ENCODE measurements at places on chromosomes 4 and X.

DNA sequence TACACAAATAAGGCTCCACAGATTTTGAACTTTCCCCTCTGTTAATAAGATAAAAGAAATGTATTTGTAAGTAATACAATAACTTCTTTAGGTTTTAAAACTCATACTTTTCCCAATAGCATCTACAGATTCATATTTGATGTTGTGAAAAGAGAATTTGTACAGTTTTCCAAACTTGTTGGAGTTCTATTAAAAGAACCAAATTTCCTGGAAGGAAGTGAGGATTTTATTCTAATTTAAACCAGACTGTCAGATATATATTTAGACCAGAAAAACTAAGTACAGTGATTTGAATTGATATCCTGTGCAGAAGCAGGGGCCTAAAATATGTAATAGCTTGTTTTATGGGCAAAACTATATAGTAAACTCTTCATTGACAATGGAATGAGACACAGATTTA, 53.7 kb downstream of the NAA11 start:
- no peak for DNase-seq

DNA sequence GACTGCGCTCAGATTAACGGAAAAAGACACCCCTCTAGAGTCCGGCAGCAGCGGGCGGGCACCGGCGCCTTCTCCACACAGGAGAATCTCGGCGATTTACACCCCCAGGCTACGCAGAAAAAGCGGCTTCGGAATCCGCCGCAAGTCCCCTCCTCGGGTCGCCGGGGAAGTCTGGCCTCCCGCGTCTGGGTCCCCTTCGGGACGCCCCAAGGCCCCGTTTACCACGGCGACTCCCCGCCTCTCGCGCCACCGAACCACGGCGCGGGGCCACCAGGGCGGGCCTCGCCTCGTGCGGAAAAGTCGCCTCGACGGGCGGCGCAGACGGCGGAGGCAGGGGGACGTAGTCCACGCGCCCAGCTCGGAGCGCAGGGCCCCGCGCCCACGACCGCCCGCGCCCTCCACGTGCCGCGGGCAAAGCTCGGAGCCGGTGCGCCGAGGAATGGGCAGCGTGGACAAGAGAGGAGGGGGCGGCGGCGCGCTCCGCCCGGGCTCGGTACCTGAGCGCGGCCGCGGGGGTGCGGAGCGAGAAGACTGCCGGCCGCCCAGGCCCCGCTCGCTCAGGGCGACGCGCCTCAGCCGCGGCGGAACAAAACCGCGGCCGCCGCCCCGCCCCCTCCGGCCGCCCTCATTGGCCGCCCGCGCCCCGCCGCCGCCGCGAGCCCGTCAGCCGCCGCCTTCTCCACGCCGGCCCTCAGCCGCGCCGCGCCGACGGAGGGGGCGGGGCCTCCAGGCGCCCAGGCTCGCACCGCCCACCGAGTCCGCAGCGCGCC, at the start of gene FAM53A:
Gene FAM53A, minus strand, starts transcription at position 578 of the 770 bp plus-strand sequence. CDS start 15,572 bp downstream, outside the sequence.
- DNase-seq: peak; percentile 62

DNA sequence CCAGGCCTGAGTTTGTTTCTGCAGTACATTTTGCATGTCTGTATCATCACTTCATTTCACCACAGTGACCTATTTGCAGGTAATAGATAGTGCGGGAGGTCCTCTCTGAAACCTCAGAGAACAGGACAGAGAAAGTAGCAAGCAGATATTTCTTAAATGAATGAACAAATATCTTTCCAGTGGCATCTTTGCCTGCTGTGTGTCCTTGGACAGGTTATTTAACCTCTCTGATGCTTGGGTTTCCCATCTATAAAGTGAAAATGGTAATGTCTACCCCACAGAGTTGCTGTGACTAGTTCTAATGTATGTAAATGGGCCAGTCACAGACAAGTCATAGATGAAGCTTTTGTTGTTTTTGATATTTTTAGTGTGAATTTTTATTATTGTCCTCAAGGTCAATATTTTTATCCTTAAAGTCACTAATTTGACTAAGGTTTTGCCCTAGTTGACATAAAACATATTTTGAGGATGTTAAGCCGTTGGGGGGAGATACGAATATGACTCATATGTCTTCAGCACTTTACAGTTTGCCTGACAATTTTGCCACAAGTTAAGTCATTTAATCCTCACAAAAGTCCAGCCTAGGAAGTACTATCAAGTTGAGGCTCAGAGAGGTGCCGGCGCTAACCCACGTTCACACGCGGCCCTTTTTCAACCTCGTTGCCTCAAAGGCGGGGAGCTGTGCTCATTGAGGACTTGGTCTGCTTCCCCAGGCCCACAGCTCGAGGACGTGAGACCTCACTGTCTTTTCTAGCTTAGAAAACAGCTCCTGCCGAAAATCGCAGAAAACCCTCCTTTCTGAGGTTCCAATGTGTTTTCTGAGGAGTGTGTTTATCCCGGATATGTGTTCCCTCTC, 126.7 kb upstream of the STX18 start:
- no peak for DNase-seq

DNA sequence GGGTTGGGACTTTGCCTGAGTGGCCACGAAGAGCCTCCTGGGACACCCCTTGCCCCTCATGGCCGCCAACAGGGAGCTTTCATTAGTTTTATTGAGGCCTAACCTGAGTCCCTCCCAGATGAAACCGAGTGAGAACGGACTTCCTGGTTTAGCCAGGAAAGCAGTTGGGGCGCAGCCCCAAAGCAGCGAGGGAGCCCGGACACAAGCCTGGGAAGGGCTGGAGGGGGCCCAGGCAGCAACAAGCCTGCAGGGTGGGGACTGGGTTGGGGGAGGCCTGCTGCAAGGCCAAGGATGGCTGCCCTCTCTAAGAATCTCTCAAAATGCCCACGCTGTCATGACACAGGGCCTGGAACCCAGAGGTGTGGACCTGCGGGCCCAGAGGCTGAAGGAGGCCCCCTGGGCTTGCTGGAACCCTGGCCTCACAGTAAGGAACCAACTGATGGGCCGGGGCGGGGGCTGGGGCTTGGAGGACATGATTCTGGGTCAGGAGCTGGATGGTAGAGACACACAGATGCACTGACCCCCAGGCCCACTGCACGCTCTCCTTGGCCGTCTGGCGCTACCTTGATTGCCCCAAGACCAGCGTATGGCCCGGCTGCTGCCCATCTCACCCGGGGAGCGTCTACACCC, 5.8 kb downstream of the HMX1 start:
- DNase-seq: no peak

DNA sequence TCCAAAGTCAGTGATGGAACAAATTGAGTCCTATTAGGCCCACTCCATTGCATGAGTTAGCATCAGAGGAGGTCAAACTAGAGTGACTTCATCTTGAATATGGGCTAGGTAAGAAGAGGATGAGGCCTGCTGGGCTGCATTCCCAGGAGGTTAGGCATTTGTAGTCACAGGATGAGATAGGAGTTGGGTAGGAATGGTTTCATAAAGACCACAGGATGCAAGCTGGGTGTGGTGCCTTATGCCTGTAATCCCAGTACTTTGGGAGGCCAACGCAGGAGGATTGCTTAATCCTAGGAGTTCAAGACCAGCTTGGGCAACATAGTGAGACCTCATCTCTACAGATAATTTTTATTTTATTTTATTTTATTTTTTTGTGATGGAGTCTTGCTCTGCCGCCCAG, 26.8 kb downstream of the PDGFRA start:
- DNase-seq: no peak

DNA sequence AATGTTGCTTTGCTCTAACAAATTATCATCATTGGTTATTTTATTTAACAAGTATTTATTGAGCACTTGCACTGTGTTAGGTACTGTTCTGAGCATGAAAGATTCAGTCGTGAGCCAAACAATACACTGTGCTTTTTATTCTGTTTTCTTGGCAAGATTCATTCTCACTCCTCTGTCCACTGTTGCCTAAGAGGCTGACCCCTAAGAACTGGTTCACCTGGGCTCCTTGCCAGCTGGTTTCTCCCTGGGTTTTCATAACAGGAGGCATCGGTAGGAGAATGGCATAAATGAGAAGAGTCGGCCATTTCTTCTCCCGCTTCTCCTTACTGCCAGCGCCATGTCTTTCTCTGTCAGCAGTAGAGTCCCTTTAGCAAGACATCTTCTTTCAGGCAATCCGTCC, 243.7 kb upstream of the DIAPH2 start:
- no peak for DNase-seq

DNA sequence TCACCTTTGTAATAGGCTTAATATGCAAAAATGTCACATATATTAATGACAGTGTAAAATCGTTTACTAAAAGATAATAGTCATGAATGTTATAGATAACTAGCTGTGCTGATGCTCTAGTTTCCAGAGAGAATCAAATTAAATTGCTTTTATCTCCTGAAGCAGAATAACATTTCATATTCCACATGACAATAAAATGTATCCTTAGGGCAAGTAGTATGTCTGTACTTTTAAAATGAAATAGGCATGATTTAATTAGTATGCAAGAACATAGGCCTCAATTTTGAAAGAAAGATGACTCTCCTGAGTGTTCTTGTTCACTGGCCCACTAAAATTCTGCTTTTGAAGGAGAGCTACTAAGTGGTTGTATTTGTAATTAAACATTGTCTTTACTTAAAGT, 1027.0 kb downstream of the ARAP2 start:
- DNase-seq: no peak

DNA sequence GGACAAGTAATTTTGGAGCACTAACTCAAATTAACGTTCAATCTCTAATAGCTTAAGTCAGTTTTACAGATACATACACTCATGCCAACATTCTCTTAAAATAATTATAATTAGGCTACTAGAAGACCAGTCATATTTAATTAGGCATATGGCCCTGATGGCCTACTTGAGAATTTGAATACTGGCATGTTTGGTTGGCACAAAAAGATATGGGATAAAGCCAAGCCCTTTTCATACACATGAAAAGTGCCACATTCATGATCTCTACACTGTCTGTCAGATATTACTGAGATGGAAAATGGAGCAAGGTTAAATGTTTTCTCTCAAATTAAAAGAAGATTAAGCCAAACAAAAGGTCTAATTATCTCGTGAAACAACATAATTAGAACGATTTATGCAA, 1091.0 kb downstream of the C4orf33 start:
- no peak for DNase-seq

- DNase-seq: no peak
Measured at GRCh38 chr4:128463006-128463405, 175.4 kb upstream of the PGRMC2 start.

- DNase-seq: no peak
Measured at GRCh38 chrX:22037911-22038537, 5.9 kb downstream of the PHEX start.

GRCh38 chr4:119982756-119983155, 83.9 kb downstream of the MAD2L1 start:
- DNase-seq: no peak

DNA sequence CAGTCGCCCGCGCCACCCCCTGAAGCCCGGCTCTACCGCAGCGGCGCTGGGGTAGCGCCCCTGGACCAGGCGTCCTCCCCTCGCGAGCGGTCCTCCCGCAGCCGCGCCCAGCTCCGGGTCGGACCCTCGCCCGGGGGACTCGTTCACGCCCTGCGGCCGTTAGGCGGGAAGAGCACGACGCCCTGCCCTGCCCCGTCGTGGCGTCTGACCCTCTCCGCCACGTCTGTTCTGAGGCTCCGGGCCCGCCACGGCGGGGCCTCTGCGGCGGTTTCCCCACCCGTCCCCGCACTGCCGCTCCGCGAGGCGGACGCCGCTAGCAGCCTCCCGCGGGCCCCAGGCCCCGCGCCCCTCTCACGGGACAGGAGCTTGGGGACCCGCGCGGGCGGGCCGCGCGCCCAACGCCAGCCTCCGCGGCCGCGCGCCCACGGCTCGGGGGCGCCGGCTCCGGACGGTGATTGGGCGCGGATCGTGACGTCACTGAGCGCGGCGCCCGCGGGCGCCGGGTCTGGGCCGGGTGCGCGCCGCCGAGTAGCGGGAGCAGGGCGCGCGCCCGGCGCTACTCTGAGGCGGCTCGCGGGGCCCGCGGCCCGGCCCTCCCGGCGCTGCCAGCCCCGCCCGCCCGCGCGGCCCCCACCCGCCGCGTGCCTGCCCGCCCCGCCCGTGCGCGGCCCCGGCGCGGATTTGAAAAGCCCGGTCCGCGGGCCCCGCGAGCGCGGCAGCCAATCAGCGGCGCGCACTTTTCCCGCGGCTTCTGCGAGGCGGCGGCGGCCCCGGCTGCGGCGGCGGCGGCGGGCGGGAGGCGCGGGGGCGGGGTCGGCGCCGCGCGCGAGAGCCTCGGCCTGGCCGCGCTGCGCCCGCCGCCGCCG, at the start of gene NSD2:
Gene NSD2, plus strand, starts transcription at position 816 of the 866 bp plus-strand sequence. CDS start 29,262 bp downstream, outside the sequence.
- peak; percentile 93 for DNase-seq

DNA sequence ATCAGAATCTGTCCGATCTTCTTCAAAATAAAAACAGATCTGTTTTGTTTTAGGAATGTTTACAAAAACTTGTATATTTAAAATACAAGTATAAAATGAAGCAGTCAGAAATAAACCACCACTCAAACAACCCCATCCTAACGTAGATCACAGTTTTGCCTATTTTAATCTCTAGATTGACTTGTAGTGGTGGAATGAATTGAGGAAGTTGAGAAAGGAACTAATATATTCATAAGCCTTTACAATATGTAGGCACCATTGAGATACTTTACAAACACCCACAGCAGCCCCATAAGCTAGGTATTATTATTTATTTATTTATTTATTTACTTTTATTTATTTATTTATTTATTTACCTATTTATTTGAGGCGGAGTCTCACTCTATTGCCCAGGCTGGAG, 52.3 kb upstream of the KLF3 start:
- DNase-seq: no peak

GRCh38 chrX:114973013-114973412, 44.4 kb downstream of the IL13RA2 start:
- no peak for DNase-seq

DNA sequence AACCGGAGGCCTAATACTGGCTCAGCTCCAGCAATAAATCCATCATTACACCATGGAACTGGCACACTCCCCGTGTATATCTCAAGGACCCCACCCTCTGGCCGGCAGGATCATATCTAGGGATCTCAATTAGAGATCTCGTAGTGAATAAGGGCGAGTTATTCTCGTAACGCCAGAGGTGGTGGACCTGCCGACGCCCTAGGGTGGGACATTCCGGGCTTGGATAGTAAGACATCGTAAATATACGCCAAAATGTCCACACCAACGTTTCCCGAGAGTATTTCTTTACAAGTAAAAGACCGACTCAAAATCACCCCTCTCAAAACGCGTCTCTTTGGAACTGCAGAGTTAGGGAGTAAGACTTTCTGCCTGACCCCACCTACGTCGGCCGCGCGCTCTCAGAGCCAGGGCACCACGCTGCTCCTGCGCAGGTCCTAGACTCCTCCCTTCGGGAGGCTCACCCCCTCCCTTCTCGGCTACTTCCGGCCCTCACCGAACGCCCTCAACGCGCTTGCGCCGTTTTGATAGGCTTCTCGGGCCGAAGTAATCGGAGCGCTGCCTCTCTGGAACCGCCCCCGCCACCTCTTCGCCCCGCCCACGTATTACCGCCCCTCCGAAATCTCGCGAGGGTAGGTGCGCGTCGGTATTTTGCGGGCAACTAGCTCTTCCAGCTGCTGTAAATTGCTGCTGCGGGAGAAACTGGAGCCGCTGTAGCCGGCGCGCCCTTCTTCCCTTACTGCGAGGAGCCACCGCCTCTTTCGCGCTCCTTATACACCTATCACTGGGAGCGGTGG, at the start of gene WDR44:
Gene WDR44, plus strand, starts transcription at position 643 of the 794 bp plus-strand sequence. CDS start 398 bp downstream, outside the sequence.
- DNase-seq: peak; percentile 94

- DNase-seq: no peak
Measured at GRCh38 chrX:121755541-121755940, 708.1 kb downstream of the GLUD2 start.

Data from right forelimb (tissue), 1 donor.